ENCODE measurements at places on chromosomes 16 and 17. TPM values are rescaled to one million over a fixed set of nuclear protein-coding genes. Genes with fewer than 3 reads are reported as not detected.

Gene CALB2
- not detected for total RNA-seq

Gene CFAP52
- total RNA-seq, result not detected

Gene SLC13A2
- total RNA-seq, result not detected

Gene KAT2A
- 10.3 TPM for total RNA-seq

Gene KRTAP1-5
- not detected for total RNA-seq

Gene SERPINF2
- 0.70 TPM for total RNA-seq

Gene KRT23
- 2.6 TPM for total RNA-seq

Gene OR3A3
- not detected for total RNA-seq

Gene BEAN1
- 0.04 TPM for total RNA-seq

Gene CNEP1R1
- 14.6 TPM for total RNA-seq

Gene TNFRSF17
- not detected for total RNA-seq

Gene CA5A
- total RNA-seq, result not detected

Gene CD300LG
- total RNA-seq, result not detected

Gene CTRB1
- total RNA-seq, result not detected

Gene ZNF629
- total RNA-seq, result 9.9 TPM

Gene CD300E
- total RNA-seq, result not detected

Gene KRT222
- total RNA-seq, result 0.47 TPM

Gene TK2
- total RNA-seq, result 22.1 TPM

Gene TPSAB1
- total RNA-seq, result not detected

Gene KRT40
- total RNA-seq, result not detected

Gene FLYWCH1
- 47.7 TPM for total RNA-seq

Gene GPR179
- total RNA-seq, result not detected

Gene GRB2
- 49.9 TPM for total RNA-seq

Gene SULT1A2
- 0.23 TPM for total RNA-seq

Gene ARSG
- 0.16 TPM for total RNA-seq

Gene MYH2
- not detected for total RNA-seq

Gene KRT17
- total RNA-seq, result 10,873 TPM

Gene SMIM36
- total RNA-seq, result not detected

Gene BRICD5
- total RNA-seq, result 0.55 TPM

Gene EFTUD2
- total RNA-seq, result 51.5 TPM

Gene EVPLL
- not detected for total RNA-seq

Gene FGF11
- total RNA-seq, result 7.5 TPM

Gene TM4SF5
- not detected for total RNA-seq

Gene INPP5K
- total RNA-seq, result 16.0 TPM
